HS-27A (cell line): ENCODE measurements at places on chromosomes 16 and 17.

- DNase-seq, result no peak
Measured at GRCh38 chr17:69142175-69142802, 594 bp upstream of the ABCA6 start.

- DNase-seq, result no peak
Measured at GRCh38 chr16:56894331-56894917, 29.4 kb downstream of the SLC12A3 start.

DNA sequence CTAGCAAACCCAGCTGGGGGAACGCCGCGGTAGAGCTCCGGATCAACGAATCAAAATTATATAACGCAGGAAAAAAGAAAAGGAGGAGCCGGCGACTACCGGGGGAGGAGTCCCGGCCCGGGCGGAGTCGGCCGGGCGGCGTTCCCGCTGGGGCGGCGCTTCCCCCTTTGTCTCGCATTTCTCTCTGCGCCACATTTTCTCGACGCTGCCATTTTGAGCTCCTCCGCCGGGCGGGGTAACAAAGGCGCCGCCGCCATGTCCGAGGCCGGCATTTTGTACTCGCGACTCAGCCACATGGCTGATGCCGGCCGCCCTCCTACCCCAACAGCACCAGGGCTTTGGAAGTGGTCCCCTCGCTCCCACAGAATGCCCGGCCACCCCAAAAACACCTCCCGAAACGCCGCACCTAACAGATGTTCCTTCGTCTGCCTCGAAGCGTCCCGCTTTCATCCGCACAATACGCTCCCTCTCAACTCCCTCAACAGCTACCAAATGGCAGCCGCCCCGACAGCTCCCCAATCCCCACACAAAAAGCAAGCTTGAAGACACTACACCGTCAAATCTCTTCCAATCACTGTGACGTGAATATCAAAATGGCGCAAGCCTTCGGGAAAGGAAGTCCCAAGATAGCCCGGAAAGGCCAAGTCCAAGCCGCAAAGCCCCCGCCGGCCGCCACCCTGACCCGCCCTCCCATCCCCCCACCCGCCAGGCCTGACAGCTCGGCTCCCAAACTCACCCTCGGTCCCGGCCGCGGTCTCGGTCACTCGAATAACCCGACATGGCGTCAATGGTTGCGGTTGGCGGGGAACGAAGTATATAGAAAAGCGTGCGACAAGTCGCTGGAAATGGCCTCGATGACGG, 519 bp downstream of the DDX5 start:
- DNase-seq, result no peak

DNA sequence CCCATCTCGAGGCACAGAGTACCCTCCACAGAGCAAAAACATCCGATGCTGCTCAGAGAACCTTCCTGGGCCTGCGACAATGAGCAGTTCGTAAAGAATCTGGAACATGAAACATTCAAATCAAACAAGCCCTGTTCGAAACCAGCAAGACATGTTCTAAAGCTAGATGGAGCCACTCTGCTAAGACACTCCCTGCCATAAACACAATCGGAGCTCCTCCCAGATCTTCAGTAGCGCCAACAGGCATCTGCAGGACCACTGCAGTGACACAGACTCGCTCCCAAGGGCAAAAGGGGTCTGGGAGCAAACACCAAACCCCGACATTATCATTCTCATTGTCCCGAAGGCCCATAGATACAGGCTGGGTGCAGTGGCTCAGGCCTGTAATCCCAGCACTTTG, 108.7 kb downstream of the ZFHX3 start:
- no peak for DNase-seq

DNA sequence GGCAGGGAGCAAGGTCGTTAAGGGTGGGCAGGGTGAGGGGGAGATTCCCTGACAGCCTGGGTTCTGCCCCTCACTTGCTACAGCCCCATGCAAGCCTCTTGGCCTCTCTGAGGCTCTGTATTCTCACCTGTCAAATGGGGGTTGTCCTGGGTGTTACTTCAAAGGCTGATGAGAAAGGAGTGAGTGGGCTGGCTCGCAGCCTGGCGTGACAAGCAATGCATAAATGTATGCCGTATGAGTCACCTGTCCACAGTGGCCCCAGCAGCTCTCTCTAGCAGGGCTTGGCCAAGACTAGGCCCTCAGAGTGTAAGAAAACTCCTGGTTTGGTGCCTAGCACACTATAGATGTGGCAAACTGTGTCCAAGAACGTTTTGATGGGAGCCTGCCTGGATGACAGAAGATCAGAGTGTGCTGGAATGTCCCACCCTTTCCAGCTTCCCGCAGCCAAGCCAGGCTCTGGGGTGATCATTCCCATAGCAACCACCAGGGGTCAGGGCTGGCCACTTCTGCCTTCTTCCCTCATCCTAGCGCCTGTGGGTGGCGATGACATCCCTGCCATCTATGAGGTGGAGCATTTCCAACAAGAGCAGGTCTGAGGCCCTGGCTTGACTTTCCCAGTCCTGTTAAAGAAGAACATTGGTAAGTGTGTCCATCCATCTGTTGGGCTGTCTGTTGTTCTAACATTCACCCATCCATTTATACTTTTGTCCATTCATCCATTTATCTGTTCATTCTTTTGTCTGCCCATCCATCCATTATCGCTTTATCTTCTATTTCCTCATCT, 37.2 kb upstream of the ADGRG1 start:
- DNase-seq, result peak; percentile 62

- DNase-seq, result no peak
Measured at GRCh38 chr17:30210366-30210765, 25.1 kb downstream of the SLC6A4 start.

DNA sequence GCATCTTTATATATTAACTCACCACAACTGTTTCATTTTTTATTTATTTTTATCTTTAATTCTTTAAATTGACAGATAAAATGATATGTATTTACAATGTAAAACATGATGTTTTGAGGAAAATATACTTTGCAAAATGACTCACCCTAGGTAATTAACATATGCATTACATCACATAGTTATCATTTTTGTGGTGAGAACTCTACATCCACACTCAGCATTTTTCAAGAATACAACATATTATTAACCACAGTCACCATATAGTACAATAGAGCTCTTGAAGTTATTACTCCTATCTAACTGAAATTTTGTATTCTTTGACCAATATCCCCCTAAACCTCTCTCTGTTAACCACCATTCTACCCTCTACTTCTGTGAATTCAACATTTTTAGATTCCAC, 194.7 kb upstream of the KIF2B start:
- peak; percentile 47 for DNase-seq

DNA sequence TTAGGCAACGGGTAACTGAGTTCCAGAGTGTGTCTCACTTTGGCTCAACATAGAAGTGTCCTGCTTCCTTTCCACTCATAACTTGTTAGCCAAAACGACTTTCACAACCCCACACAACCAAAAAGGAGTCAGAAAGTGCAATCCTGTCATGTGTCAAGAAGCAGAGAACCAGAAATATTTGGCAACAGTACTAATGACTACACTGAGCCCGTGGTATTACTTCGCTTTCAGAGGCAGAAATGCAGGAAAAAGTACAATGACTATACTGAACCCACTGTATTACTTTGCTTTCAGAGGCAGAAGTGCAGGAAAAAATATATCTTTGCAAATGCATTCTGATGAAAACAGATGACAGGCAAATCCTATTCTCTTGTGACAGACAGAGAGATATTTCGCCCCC, 484.6 kb downstream of the KIF2B start:
- DNase-seq, result no peak
